ENCODE measurements at places on chromosomes 12 and 14.
A peak's percentile ranks its signal among the peaks of the same experiment; 100 is the strongest.

DNA sequence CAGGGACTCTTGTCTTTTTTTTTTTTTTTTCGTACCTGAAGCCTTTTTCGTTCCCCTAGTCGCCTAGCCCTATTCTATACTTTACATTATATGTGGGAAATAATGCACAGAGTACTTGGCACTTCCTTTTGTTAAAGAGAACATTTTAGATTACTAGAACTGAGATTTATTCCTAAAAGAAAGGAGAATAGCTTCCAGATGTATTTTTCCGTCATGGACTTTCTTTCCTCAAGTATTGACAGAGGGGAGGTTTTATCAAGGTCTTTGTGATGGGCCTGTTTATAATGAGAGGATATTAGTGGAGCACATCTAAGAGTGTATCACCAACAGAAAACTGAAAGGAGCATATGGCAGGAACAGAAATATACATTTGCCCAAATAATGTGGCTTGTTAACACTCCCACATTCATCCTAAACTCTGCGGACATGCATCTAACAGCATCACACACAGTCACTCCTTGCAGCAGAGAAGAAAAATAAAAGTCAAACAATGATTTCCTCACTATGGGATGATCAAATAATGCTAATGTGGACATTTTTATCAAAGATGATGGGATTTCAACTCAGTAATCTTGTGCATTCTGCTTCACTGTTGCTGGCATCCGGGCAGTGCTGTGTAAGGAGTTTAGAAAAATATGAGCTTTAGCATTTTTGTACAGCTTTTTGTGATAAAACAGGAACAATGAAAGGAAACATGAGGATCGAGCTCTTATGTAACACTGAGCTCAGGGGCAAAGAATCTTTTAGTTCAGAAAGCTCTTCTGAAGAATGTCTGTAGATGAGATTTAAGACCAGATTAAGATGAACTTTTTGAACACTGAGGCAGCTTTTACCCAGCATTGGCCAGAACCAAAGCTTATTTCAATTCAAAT, 183.1 kb downstream of the EGLN3 start:
- no peak for DNase-seq

DNA sequence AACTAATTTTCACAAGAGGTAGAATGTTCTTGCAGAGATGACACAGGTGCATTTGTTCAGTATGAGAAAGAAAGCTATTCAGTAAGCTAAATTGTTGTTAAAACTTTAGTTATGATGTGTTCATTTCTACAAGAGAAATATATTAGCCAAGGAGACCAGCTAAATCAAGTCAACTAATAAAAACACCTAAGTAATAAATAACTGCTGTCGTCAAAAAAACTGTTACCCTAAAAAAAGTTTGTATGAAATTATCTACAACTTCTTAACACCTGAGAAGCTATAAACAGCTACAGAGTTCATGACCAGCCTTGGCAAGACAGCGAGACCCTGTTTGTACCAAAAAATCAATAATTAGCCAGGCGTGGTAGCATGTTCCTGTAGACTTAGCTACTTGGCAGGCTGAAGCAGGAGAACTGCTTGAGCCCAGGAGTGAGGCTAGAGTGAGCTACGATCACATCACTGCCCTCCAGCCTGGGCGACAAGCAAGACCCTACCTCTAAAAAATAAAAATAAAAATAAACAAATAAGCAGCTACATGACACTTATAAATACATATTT, 67.6 kb upstream of the AP4S1 start:
- no peak for DNase-seq

GRCh38 chr14:64508215-64508776, 3.7 kb downstream of the ZBTB1 start:
- DNase-seq: no peak

GRCh38 chr12:57822392-57823130, 4.0 kb upstream of the AVIL start:
- no peak for DNase-seq

DNA sequence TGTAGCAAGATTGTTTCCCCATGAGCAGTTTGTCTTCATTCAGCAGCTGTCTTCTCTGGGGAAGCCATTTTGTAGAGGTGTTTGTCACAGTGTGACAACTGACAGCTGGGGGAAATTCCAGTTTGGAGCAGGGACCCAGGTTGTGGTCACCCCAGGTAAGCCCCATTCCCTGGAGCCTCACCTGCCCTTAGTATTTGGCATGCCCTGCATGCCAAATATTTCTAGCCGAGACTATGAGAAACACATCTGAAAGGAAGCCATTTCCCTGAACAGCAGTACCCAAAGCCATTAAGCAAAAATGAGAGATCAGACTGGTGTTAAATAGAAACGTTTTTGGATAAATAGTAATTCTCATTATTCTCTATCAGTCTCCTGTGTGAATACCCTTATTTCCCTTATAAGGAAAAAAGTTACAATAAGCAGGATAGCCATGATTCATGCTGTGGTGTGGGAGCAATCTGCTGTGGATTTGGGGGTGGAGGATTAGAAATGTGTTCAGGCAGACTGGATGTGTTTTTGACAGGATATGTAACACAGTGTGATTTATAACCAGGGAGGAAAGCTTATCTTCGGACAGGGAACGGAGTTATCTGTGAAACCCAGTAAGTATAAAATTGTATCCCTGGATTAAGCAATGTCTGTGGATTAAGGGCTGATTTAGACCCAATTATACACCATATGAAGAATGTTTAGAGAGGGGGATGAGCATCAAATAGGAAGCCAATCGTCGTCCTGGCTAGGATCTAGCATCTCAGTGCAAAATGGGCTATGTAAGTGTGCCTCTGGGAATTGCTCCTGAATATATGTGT, 68.9 kb downstream of the DAD1 start:
- DNase-seq: no peak

GRCh38 chr14:98348505-98348904, 923.5 kb downstream of the BCL11B start:
- no peak for DNase-seq

DNA sequence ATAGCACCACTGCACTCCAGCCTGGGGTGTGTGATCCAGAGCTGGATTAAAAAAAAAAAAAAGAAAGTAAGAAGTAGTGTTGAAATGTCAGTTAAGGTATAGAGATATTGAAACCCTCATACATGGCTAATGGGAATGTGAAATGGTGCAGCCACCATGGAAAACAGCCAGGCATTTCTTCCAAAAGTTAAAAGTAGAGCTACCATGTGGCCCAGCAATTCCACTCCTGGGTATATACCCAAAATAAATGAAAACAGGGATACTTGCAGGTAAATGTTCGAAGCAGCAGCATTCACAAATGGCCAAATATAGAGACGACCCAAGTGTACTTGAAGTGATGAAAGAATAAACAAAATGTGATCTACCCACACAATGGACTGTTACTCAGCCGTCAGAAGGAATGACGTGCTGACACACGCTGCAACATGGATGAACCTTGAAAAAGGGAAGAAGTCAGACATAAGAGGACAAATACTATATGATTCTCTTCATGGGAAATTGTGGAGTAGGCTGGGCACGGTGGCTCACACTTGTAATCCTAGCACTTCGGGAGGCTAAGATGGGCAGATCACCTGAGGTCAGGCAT, 15.2 kb downstream of the IL31 start:
- no peak for DNase-seq

GRCh38 chr14:93821051-93821450, 32.8 kb upstream of the PRIMA1 start:
- DNase-seq: no peak

DNA sequence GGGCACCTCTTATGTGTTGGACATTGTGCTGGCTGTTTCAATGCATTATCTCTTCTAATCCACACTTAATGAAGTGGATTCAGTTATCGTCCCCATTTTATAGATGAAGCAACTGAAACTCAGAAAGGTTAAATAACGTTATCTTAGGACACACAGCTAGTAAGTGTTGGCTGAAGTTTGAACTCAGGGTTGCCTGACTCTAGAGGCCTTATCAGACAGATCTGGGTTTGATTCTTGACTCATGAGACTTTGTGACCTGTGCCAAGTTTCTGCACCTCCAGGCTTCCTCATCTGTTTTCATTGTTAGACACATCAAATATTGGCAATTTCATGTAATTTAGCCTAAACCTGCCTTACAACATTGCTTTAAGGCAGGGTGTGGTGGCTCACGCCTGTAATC, 18.2 kb upstream of the IRF2BPL start:
- no peak for DNase-seq

DNA sequence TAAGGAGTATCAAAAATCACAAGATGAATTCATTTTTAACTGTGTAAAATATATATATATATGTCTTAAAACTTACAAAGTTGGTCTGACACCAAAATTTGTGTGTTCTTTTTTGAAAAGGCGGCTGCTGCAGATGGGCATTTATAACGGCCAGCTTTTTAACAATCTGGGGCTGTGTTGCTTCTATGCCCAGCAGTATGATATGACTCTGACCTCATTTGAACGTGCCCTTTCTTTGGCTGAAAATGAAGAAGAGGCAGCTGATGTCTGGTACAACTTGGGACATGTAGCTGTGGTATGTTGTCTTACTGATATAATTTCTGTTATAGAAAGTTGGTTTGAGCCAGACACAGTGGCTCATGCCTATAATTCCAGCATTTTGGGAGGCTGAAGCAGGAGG, 47.0 kb downstream of the TTC8 start:
- DNase-seq: no peak

GRCh38 chr12:74049348-74049747, 488.3 kb upstream of the ATXN7L3B start:
- no peak for DNase-seq

GRCh38 chr12:104376650-104377513, 73.3 kb downstream of the EID3 start:
- DNase-seq: no peak

GRCh38 chr14:21536418-21537089, 10.4 kb upstream of the SALL2 start:
- DNase-seq: no peak

GRCh38 chr14:66724996-66725395, 217.0 kb downstream of the GPHN start:
- no peak for DNase-seq

- no peak for DNase-seq
These were observed 807 bp downstream of the B4GALNT3 start for GRCh38 chr12:460261-461230.

- no peak for DNase-seq
These were observed 47.1 kb upstream of the TMEM263 start for GRCh38 chr12:106908561-106908960.

DNA sequence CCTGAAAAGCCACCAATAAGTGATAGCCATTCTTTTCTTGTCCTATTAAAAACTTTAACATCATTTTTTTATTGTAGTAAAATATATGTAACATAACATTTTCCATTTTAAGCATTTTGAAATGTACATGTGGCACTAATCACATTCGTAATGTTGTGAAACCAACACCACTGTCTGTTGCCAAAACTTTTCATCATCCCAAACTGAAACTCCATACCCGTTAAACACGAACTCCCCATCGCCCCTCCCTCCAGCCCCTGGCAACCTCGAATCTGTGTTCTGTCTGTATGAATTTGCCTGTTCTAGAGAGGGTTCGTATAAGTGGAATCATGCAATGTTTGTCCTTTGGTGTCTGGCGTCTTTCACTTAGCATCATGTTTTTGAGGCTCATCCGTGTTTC, 75.9 kb downstream of the CCDC92 start:
- no peak for DNase-seq

DNA sequence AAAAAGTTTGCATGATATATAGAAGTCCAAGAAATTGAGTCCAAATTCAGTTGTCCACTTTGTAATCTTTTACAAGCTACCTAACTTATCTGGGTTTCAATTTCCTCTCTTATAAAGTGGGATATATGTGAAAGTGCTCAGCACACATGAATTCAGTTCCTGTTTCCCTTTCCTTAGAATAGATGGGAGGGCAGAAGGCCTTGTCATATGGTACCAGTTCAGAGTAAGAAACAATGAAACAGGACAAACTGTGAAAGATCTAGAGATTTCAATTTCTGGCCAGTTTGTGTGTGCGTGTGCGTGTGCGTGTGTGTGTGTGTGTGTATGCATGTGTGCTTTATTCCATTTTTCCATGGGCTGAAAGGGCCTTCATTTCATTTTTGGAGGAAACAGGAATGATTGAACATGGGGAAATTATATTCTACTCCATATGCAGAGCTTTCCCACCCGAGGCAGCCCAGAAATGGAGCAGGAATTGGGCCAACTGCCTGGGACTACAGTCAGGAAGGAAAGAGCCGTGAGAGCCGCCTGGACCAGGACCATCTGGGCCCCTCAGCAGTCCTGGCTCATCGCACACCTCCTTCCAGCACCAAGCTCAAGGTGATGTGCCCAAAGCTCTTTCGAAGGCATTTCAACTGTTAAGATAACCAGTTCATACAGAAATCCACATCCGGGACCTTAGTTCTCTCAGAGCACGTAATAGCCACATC, 183.2 kb downstream of the EPS8 start:
- DNase-seq: no peak

- no peak for DNase-seq
These were observed 59.1 kb downstream of the GXYLT1 start for GRCh38 chr12:42085594-42085993.

- peak; percentile 72 for DNase-seq
These were observed 37.6 kb upstream of the BCL2L14 start for GRCh38 chr12:12032851-12033797.

- no peak for DNase-seq
These were observed 15.2 kb downstream of the SLC7A8 start for GRCh38 chr14:23168246-23168645.

GRCh38 chr12:72888693-72889092, 616.5 kb downstream of the TRHDE start:
- DNase-seq: no peak

DNA sequence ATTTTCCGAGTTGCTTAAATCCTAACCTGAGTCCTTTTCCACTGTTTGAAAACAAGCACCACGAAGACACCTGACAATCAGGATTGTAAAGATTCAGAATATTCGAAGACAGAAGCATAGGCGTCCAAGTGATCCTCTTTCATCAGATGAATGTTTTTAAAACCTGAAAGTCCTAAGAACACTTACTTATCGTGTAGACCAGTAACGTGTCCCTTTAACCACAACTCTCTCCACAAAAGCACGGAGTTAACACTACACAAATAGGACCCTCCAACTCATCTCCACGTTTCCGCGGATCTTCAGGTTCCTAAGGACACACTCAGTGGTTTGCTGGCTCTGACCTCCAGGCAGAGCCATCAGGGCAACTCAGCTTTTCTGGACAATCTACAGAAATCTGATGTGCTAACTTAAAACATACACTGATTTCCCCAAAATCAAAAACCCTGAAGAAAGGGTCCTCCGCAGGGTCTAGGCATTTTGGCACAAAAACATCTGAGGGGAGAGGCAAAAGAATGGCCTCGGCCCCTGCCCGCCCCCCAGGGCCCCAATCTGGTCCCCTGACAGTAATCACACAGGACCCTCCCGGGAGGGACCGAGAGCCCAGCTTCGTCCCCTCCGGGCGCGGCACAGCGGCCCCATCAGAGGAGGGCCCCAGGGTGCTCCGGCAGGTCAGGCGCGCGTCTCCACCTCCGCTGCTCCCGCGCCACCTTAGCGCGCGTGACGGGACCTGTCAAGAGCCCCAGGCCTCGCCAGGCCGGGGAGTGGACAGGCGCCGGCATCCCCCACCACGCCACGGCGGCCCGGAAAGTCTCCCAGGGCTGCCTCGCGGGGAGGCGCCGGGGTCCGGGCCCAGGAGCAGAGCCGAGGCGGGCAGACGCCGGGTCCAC, 925 bp downstream of the DICER1 start:
- DNase-seq: peak; percentile 23

- no peak for DNase-seq
These were observed 130.2 kb downstream of the SLC38A6 start for GRCh38 chr14:61111209-61111665.

All from NCI-H510A (cell line).